ENCODE measurements at places on chromosomes 11 and 22.

DNA sequence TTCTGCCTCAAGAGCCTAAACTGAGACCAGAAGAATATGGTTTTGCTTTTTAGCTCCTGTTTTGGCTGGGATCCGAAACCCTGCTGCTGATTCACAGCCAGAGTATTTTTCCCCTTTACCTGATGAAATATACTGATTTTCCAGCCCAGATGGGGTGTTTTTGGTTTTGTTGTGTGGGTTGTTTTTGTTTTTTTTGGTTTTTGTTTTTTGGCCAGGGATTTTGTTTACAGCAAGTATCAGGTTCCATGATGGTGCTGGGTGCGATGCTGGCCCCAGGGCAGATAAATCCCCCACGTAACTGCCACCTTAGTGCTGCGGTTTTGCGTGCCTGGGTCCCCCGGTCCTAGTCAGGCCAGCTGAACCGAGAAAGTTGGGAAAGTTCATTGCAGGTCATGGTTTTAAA lies 103.7 kb downstream of the ZBTB16 start:
- DNase-seq = no peak

DNA sequence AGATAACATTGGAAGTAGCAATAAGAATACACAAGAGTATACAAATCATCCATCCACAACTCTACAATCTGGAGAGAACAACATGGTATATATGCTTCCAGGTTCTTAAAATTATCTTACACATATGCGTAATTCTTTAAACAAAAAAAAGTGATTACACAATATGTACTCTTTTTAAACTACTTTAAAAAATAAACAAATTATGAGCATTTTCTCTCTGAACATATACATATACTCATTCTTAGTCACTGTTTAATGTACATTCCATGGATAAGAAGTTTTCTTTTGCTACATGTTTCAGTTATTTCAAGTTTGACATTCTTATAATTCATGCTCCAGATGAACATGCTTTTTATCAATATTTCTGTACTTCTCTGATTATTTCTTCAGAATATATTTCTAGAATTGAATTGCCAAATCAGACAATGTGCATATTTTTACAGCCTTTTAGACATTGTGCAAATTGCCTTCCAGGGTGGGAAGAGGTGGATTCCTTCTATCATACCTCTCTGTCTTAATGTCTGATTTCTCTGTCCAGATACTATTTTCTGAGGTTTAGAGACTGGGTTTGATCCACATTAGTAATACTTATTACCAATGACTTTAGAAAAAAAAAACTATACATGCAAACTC lies 551.6 kb downstream of the METTL15 start:
- DNase-seq = no peak

DNA sequence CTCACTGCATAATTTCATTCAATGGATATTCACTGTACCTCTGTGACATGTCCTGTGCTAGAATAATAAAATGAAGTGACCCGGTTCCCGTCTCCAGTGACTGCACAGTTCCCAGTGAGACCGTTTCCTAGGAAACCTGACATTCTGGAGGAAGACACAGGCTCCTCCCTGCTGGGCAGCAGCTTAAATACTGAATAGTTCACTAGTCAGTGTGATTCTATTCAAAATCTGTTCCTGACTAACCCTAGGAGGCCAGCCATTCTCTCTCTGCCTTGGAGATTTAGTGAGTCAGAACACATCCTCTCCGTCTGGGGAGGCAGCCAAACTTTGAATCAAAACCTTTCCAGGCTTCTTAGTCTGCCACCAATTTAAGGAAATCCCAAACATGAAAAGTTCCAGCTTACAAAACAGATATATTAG lies 11.3 kb downstream of the TRIM66 start:
- no peak for DNase-seq

GRCh38 chr11:130246738-130247137 lies 68.0 kb downstream of the ZBTB44 start:
- no peak for DNase-seq

- DNase-seq = peak; percentile 65
These were observed 28.8 kb downstream of the TBC1D22A start for GRCh38 chr22:46791201-46791731.

DNA sequence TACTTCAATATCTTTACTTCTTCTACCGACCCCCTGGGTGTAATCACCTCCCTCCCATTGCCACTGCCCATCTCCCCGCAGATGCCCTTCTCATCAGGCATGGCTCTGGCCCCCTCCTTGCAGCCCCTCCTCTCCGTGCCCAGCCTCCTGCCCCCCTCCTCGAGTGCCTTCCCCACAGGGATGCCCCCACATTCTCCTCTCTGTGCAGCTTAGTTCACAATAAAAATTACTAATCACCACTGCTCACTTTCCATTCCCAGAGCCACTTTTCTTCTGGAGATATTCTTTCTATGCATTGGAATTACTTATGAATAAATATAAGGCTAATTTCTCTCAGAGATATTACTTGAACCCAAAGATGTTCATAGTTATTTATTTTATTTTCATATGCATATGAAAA lies 22.1 kb downstream of the IFITM10 start:
- DNase-seq = no peak

DNA sequence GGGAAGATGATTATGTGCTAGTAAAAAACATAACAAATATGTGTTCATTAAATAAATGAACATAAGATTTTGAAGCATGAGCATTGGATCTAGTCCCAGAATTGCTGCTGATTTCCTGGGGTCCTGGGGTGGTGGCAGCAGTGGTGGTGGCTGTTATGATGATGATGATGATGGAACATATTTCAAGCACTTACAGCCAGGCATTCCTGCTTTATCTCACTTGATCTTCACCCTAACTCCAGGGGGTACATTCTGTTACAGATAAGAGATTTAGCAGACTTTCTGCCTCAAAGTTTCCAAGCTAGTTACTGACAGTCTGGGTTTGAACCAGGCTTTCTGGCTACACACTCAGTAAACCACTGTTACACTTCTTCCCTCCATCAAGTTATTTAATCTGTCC lies 5.2 kb downstream of the TRAPPC4 start:
- no peak for DNase-seq

GRCh38 chr22:36571991-36572390 lies 43.0 kb upstream of the EIF3D start:
- no peak for DNase-seq

- no peak for DNase-seq
These were observed 23.9 kb upstream of the RBM4B start for GRCh38 chr11:66701432-66702240.

GRCh38 chr11:67646535-67647336 lies 3.8 kb downstream of the ACY3 start:
- peak; percentile 19 for DNase-seq

DNA sequence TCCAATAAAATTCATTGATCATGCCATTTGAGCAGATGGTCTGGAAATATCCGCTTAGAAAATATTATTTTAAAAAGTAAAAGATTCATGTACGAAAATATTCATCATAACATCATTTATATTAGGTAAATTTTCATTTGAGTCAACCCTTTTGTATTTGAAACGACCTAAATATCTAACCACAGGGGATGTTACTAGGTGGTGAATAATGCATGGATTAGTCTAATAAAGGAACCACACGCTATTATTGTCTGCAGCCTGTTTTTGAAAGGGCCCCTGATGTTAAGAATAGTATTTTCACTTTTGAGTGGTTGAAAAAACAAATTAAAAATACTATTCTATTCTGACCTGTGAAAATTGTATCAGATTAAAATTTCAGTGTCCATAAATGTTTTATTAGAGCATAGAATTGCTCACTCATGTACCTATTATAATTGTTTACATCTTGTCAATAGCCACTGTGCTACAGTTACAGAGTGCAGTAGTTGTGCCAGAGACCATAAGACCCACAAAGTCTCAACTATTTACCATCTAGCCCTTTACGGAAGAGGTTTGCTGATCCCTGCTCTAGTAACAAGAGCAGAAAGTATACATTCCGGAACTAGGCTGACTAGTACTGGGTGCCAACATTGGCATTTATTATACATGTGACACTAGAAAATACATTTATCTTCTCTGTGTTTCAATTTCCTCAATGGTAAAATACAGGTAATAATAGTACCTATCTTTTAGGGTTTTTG lies 176.1 kb downstream of the LRRC4C start:
- DNase-seq = no peak

GRCh38 chr22:27088026-27088425 lies 430.6 kb downstream of the MIAT start:
- no peak for DNase-seq

DNA sequence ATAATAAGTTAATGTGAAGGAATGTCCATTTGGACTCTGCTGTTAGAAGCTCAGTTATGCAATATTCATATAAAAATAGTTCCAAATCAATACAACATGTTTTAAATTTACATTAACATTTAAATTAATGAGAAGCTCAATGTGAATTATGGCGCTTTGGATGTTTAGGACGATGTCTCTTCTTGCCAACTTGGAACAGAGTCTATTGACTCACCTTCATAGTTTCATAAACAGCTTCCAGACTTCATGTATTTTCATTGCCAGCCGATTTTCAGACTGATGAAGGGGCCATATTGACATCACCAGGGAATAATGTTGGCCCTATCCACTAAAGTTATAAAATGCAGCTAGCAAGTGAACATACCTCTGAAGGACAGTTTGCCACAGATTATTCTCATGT lies 1136.2 kb downstream of the LRRC4C start:
- no peak for DNase-seq

GRCh38 chr11:15840966-15841365 lies 515.4 kb downstream of the SOX6 start:
- no peak for DNase-seq

- no peak for DNase-seq
These were observed 16.8 kb downstream of the DGKZ start for GRCh38 chr11:46364056-46364455.

DNA sequence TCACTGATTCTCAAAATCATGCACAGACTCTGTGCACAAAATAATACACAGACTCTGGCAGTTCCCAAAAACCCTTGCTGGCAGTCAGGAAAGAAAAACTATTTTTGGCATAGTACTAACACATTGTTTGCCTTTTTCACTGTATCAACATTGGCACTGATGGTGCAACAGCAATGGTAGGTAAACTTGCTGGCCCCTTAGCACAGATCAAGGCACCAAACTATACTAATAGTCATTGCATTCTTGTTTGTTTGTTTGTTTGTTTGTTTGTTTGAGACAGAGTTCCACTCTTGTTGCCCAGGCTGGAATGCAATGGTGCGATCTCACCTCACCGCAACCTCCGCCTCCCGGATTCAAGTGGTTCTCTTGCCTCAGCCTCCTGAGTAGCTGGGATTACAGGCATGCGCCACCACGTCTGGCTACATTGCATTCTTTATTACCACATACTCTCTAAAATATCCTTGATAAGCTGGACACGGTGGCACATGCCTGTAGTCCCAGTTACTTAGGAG lies 81.0 kb upstream of the SLC6A5 start:
- DNase-seq = no peak

- no peak for DNase-seq
These were observed 17.0 kb upstream of the ST3GAL4 start for GRCh38 chr11:126338346-126339055.

DNA sequence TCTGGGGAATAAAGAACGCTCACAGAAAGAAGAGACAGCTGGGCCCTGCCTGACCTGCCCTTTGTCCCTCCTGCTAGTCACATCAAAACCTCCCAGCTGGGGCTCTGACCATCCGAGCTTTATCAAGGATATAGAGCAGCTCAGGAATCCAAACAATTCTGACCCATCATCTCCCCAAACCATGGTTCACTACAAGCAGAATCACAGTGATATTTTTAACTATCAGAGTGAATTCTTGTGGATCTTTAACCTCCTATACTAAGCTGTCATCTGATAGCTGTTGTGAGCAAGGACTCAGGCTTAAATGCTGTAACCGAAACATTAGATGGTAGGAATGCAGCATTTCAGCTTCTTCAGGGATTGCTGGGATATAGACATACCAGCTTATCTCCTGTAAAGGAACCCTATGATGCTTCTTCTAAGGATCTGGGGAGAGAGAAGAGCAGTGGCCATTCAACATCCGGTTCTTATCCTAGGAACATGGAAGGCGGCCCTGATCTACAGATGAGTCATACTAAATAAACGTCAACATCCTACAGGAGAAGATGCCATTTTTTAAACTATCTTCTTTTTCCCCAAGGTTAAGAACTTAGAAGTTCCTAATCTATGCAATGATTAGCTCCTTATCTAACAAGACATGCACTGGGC lies 84.7 kb upstream of the AKIP1 start:
- DNase-seq = no peak

- no peak for DNase-seq
These were observed 38.8 kb downstream of the CLDN25 start for GRCh38 chr11:113818426-113818825.

- no peak for DNase-seq
These were observed 1302.8 kb upstream of the CNTN5 start for GRCh38 chr11:97717922-97718321.
